ENCODE measurements at places on chromosomes 5 and 9. TPM values are rescaled to one million over a fixed set of nuclear protein-coding genes. Genes with fewer than 3 reads are reported as not detected.

ZFP62 gene
- 22.8 TPM for total RNA-seq

RAB3C gene
- 4.6 TPM for total RNA-seq

ANAPC2 gene
- 24.9 TPM for total RNA-seq

CCDC112 gene
- 5.8 TPM for total RNA-seq

BICD2 gene
- 67.8 TPM for total RNA-seq
